ENCODE measurements at places on chromosomes 6 and 20.

DNA sequence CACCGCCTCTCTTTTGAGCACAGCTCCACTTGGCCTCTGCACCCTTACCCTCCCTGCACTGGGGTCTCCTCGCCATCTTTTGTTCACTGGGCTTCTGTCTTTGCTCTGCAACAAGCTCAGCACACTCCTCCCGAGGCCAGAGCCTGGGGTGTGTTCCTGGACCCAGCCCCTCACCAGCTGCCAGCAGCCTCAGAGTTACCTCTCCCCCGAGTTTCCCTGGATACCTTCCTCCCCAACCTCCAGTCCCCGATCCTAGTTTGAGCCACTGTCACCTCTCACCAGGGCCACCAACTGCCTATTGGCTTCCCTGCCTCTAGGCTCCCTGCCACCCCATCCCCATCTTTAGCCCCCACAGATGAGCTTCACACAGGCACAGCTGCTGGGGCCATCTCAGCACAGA, 12.3 kb downstream of the CYP21A2 start:
- no peak for DNase-seq

DNA sequence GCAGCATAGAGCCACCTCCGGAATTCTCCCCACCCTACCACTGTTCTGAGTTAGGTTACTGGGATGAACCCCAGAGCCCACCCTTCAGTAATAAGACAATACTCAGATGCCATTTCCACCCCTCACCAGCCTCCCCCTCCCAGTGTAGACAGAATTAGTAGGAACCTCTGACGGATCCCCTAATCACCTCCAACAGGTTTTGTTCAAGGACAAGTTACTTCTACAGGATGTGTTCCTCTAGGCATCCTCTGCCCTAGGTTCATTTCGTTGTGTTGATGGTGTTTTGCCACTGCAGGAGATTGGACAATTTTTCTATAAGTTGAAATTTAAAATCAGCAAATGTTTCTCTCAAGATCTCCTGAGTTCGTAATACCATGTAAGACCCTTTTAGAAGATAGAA, 22.8 kb downstream of the PLEKHG1 start:
- no peak for DNase-seq

DNA sequence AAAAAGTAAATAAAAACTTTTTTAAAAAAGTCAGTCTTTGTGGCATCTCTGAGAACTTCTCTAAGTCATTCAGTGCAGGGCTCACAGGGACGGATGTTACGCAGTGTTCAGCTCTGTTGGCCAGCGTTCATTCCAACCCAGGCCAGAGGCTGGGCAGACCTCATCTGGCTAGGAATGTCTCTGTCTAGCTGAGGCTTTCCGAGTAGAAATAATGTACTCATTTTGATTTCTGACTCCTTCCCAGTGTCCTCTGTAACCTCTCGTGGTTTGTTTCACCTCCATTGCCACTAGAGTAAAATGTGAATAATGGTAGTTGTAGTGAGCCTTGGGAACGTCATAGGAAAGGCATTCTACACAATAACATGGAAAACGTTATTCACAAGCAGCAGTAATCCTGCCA, 135.1 kb downstream of the TMEM242 start:
- no peak for DNase-seq

DNA sequence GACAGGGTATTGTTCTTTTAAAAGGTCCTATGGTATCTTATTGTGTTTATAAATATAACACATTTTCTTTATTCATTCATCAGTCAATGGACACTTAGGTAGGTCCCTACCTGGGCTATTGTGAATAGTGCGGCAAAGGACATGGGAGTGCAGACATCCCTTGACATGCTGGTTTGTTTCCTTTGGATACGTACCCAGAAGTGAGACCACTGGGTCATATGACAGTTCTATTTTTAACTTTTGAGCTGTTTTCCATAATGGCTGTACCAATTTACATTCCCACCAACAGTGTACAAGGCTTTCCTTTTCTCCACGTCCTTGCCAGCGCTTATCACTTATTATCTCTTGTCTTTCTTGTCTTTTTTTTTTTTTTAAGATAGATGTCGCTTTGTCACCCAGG, 627.5 kb downstream of the PRKN start:
- no peak for DNase-seq

GRCh38 chr6:1031720-1032119, 280.2 kb upstream of the FOXQ1 start:
- DNase-seq = no peak

DNA sequence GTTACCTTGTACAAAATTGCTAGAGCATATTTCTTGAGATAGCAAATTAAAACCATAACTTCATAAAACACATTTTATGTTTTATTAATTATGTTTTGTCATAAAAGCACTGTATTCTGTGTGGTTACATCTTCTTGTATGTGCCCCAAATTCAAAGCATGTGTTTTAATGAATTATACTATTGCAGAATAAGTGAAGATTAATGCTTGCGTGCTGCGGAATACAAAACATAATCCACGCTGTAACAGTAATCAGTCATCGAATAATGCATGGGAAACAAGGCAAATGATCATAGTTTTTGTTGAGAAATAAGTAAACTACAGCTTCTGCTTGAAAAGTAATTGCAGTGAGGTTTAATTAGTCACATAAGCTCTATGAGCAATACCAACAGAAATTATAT, 459.2 kb upstream of the SOX4 start:
- DNase-seq = no peak

DNA sequence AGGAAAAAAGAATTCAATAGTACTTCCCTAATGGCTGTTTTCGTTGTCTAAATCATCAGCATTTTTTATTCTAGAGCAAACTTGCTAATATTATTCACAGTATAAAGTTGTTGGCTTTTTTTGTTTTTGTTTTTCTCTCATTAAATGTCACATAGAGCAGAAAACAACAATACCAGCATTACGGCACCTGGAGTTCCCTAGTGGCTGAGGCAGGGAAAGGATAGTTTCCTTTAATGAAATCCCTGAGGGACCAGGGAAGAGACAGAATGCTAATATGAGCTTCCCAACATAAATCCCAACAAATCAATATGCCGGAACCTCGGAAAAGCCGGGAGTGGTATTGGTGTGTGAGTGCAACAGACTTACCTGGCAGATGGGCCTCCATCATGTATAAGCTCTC, 235.2 kb upstream of the ASCC3 start:
- no peak for DNase-seq

DNA sequence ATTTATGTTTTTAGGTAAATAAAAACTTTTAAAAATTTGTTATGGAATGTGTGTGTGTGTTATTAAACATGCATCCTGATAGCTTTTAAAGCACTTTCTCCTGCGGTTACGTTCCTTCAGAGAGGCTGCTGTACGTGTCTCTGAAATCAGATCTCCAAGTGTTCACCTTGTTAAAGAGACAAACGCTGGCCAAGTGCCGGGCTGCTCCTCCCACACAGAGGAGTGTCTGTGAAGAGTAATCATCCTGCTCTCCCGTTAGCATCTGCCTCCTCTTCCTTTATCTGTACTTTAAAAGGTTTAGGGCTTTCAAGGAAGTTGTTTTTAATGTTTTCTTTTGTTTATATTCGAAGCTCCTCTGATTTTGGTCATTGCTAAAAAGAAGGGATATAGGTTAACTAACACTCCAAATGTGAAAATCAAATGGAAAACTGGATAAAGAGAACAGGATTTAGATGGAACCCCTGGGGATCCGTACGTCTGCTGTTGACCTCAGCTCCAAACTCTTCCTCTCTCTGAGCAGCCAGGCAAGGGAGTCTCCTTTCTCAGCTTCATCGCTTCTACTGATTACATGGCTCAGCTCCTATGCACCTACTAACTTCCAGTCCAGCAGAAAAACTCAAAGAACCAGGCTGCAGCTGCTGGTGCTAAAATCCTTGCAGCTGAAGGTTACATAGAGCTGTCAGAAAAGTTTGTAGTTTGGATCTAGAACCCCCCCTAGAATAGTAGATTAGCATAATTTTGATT, 20.0 kb downstream of the IRF4 start:
- no peak for DNase-seq

- no peak for DNase-seq
These were observed 12.9 kb downstream of the SGK2 start for GRCh38 chr20:43571771-43572170.

- DNase-seq = no peak
These were observed 28.7 kb downstream of the FGD2 start for GRCh38 chr6:37033819-37034795.

DNA sequence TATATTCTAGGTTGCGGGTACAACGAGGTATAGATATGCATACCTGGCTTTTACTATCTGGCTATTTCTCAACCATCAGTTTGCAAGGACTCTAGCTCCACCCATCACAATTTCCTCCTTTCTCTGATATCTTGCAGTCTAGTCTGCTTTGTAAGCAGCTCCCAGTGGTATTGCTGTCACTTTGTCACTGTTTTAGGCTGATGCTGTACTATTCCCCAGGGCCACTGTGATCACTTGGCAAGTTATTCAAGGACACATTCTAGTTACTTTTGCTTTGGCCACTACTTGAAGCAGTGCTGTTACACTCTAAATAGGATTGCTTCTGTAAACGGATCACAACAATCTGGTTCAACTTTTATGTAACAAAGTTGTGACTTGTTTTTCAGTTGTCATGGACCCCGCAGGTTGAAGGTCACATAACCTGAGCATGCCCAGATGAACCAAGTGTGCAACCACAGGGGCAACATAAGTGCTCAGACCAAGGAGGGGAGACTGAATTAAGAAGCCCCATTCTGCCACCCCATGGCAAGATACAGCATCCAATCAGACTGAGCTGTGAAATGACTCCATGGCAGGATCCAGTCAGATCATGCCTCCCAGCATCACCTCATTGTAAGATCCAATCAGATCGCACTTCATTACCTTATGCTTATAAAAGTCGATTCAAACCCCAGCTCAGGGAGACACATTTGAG, 588.4 kb upstream of the CITED2 start:
- DNase-seq = no peak

DNA sequence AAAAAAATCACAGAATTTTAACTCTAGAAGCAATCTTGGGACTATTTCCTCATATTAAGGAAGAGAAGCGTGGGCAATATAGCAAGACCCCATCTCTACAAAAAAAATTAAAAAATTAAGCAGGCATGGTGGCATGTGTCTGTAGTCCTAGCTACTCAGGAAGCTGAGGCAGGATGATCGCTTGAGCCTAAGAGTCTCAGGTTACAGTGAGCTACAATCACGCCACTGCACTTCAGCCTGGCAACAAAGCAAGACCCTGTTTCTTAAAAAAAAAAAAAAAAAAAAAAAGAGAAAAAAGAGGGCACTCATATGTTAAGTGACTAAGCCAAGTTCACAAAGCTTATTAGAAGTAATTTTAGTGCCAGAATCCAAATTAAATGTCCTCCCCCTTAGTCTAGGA, 100.8 kb downstream of the SESN1 start:
- DNase-seq = no peak

DNA sequence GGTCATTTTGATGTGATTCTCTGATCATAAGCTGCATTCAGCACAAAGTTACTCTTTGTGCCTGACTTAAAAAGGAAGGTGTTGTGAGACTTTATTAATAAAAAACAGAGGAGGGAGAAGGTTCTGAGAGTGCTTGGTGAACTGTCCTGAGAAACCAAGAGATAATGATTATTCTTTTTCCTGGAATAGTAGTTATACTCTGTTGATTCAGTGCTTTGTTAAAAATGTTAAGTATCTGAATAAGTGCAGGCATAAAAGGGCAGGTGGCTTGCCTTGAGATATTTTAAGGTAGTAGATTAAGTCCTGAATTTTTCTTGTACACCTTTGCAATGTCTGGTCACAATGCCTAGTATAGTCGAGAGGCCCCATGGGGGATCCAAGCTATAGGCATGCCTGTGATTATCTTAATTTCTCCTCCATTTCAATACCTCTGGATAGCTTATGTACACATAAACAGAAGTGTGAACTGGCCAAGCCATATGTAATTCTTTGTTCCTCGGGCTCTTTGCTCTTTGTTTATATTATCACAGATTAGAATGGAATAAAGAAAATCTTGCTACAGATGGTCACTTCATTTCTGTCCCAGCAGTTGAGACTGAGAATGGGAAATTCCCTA, 50.0 kb downstream of the SOBP start:
- no peak for DNase-seq
